ENCODE measurements at places on chromosomes 4 and X.
A peak's percentile ranks its signal among the peaks of the same experiment; 100 is the strongest.

- no peak for DNase-seq
Observed at GRCh38 chr4:84681486-84682274, 98.8 kb downstream of the CDS1 start.

- no peak for DNase-seq
Observed at GRCh38 chrX:39017077-39017476, 215.8 kb downstream of the MID1IP1 start.

DNA sequence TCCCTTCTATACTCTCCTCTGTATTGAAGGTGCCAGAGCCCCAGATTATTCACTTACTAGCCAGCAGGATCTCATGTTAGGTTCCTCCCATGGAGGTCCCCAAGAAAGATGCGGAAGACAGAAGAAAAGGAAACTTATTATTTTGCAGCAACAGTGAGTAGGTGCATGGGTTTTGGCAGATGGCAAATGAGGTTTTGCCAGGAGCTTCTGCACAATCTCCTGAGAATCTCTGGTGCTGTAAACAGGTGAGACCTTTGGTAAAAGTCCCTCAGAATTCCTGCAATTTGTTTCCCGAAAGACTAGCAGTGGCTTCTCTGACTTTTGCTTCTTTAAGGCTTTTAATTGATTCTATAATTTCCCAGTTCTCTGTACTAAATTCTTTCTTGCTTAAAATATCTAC lies 29.5 kb upstream of the SORBS2 start:
- no peak for DNase-seq

GRCh38 chr4:110412354-110413065 lies 63.4 kb upstream of the ENPEP start:
- DNase-seq = no peak

GRCh38 chr4:90546114-90546513 lies 418.9 kb downstream of the CCSER1 start:
- no peak for DNase-seq

DNA sequence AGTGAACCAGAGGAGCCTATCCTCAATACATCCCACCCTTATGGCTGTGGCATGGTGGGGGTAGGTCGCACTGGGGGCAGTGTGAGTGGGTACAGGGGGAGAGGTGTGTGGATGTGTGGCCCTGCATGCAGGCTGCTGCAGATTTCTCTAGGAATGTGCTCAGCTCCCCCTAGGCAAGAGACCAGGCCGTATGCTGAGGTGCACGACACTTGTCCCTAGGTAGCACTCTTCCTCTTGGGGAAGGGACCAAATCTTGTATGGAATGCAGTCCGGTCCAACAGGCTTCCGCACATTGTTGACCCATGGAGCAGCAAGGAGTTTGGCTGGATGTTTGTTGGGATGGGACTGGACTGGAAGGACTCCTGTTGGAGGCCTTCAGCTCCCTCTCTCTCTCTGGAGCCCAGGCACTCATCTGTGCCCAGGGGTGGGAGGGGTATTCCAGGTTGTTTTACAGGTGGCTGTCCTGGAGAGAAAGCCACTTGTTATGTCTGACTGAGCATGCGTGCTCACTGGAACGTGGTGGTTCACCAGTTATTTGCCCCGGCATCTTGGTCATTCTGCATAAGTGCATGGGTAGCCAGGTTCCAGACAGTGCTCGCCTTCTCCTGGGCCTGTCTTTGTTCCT lies 55.1 kb downstream of the NBDY start:
- DNase-seq = no peak

DNA sequence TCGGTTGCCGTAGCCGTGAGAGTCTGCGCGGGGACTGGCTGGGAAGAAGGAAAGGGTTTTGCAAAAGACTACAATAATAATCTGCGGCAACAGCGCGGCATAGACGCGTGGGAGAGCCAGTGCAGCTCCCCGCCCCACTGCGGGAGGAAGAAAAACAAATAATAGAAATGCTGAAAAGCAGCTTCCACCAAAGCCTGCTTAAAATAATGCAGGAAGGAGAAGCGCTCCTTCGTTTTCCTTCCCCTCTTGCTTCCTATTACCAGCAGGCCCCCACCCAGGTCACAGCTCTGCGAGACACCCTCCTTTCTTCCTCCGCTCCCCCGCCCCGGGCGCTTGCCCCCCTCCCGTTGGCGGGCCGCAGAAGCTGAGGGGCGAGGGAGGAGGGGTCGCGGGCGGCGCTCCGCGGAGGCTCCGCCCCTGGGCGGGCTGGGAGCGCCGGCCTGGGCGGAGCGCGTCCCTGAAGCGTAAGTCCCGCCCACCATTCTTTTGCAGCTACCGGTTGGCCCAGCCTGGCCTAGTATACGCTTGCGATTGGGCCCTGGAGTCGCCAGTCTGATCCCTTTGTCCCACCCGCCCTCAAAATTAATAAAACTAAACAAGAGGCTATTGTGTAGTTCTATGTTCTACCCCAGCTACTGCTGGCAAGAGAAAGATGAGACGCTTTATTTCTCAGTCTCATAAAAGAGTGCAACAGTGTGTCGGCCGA lies 636 bp upstream of the AMOT start:
- DNase-seq = peak; percentile 36

- no peak for DNase-seq
Observed at GRCh38 chr4:74423104-74423503, 21.8 kb upstream of the AREG start.

DNA sequence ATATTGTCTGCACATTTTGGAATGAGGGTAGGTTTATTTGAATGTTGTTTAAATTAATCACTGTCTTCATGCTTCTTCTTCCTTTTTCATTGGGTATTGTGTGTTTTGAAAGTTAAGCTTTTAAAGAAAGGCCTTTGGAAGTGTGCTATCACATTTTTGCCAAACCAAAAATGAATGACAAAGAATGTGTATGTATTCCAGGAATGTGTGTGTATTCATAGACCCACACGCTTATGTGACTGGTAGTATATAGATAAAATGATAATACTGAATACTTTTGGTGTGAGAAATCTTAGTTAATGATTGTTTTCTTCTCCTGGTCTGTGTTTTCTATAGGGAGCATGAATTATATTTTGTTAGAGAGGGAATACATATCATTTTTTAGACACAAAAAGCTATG lies 404.4 kb downstream of the TLL1 start:
- DNase-seq = no peak

DNA sequence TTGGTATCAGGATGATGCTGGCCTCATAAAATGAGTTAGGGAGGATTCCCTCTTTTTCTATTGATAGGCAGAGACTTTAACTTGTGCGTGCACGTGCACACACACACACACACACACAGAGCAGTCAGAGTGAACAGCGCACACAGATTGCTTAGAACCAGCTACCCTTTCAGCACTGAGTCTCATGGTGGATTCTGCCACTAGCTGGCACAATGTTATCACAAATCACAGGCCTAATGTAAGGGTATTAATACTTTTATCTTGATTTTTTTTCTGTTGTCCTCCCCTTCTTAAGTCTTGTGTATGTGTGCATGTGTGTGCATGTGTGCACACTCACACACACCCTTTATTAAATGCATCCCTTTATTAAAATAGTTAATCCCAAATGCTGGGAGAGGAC lies 53.2 kb downstream of the HADH start:
- no peak for DNase-seq

Measured in stimulated activated CD4-positive, alpha-beta T cell treated with anti-CD3 and anti-CD28 coated beads, Interleukin-2, amount 100 ng/mL, for 48 hours (primary cell).